ENCODE measurements at places on chromosomes 3 and 15.
A peak's percentile ranks its signal among the peaks of the same experiment; 100 is the strongest.

- DNase-seq = peak; percentile 78
These were observed 22.0 kb downstream of the SLC7A14 start for GRCh38 chr3:170563712-170564423.

GRCh38 chr3:58063022-58063815 lies 55.0 kb downstream of the FLNB start:
- DNase-seq = peak; percentile 93

DNA sequence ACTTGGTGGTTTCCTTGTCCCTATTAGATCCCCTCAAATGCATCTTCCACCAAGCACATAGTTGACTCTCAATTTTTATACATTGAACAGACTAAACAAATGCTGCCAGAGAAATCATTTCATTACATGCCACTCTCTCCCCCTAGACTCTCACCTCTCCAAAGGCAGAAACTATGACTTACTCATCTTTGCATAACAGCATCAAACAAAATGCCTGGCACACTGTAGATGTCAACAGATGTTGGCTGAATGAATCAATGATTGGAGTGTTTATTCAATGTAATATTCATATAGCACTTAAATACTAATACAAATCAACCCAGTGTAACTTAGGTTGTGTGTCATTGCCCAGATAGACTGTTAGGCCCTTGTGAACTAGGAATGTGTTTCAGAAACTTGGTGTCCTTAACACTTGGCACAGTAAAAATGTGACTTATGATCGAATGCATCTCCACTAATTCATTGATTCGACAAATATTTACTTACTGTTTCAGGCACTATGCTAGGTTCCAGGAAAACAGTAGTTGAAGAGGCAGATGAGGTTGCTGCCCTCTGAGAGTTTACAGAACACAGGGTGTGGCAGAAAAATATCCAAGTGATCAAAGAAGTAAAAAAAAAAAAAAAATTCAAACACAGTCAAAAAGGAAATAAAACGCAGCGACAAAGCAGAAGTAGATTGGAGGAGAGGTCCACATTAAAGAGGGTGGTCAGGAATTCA lies 188.5 kb upstream of the LRRN1 start:
- DNase-seq = no peak

DNA sequence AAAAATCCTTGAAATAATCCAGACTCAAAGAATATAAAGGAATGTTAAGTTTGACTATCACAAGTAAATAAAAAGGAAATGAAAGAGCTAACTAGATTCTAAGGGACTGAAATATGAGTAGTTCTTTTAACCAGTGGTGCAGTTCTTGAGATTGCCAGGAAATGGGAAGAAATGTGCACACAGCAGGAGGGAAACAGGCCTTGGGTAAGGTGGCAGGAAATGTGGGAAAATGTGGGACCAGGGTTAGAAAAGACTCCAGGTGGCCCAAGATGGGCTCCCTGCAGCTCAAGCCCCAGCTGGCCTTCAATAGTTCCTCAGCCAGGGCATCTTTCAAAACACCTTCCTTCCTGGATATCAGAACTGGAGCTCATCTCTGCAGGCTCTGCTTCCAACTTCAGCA lies 181.3 kb downstream of the ISL2 start:
- no peak for DNase-seq

- no peak for DNase-seq
These were observed 285.1 kb upstream of the STAC start for GRCh38 chr3:36095238-36095637.

DNA sequence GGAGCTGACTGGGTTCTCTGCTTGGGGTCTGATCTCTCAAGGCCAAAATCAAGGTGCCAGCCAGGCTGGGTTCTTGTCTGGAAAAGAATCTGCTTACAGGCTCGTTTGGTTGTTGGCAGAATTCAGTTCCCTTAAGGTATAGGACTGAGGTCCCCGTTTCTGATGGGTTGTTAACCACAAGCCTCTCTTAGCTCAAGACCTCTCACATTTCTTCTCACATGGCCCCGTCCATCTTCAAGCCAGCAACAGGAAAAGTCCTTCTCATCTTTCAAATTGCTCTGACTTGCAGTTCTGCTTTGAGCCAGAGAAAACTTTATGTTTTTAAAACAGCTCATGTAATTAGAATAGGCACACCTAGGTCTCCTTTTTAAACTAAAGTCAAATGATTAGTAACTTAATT lies 20.4 kb downstream of the UACA start:
- peak; percentile 57 for DNase-seq

- peak; percentile 17 for DNase-seq
These were observed at the start of gene ERC2 for GRCh38 chr3:56468184-56469106. ERC2 (minus strand) TSS chr3:56468467.

- no peak for DNase-seq
These were observed 334.1 kb downstream of the RBMS3 start for GRCh38 chr3:29614954-29615353.

- DNase-seq = peak; percentile 24
These were observed 3.7 kb downstream of the EHD4 start for GRCh38 chr15:41968701-41969100.

DNA sequence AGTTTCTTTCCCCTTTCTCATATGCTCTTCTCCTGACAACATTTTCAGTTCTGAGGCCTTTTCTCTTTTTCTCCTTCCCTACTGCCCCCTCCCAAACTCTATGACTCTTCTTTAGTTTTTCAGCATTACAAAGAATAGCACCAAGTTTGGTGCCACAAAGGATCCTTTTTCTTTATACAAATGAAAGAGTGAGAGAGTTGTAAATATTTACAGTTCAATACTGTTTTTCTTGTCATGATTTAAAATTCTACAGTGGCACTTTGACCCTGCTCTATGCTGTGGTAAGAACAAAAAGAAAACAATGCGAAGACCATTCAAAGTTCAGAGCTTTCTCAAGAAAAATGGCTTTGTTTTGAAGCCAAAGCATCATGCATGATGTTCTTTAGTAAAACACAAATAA lies 667.9 kb upstream of the SGO1 start:
- no peak for DNase-seq

Data from RPMI7951 (cell line).